Stimulated activated CD4-positive, alpha-beta T cell treated with anti-CD3 and anti-CD28 coated beads, Interleukin-12 subunit alpha, Interleukin-12 subunit beta, amount 100 ng/mL, for 24 hours (primary cell): ENCODE measurements at places on chromosomes 2 and 18.

DNA sequence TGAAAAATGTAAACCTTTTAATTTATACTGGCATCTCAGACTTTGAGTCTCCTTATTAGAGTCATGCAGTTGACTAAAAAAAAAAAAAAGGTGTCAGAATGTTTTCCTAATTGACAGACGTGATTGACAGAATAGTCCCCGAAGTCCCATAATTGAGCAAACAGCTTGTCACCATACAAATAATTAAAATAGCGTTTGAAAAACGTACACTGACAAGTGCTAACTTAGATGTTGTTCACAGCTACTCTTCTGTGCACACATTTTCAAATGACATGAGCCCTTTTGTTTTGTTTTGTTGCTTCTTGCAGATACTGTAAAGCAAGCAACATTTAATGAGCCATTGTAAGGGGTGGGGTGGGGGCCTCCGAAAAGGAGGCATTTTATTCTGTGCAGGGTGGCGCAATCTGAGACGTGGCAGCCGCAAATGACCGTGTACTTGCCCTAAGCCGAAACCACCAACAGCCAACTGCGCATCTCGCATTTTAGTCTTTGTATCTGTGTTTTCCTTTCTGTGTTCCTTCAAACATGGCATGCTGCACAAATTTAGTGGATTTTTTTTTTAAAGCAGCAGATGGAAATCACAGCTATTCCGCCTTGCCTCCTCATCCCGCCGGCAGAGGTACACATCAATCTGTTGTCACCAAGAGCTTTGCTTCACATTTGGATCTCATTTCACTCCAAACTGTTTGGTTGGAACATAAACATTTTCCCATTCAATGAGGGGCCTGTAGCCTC lies 52.4 kb downstream of the LPIN1 start:
- DNase-seq, result no peak

- DNase-seq, result no peak
Observed at GRCh38 chr2:219671279-219671678, 43.8 kb downstream of the SLC4A3 start.

DNA sequence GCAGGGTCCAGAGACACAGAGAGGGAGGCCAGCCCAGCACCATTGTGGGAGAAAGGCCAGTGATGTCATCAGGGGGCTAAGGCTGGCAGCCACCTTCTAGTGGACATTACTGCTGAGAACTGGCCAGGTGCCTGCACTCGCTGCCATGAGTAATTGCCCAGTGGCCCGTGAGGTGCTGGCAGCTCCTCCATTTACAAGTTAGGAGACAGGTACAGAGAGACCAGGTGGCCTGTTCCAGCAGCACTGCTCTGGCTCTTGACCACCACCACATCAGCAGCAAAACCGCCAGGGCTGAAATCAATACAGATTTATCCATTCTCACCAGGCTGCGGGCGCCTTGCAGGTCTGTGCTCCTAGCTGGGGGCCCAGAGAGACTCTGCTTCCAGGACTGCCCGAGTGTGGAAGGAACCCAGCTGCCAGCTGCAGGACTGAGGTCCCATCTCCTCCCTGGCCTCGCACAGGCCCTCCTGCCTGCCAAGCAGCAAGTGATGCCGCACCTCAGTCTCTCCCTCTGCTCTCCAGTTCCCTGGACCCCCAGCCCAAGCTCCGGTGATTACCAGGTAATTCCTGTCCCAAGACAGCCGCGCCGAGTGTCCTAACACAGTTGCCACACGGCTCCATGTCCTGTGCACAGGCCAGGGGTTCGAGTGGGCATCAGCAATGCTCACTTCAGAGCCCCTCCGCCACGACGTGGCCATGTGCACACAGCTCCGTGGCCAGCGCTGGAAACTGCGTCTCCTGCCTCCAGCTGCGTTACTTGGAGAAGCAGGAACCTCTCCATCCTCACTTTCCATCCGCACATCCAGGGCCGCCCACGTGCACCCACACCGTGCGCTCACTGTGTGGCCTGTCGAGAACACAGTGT lies 101.0 kb upstream of the CTDP1 start:
- no peak for DNase-seq

DNA sequence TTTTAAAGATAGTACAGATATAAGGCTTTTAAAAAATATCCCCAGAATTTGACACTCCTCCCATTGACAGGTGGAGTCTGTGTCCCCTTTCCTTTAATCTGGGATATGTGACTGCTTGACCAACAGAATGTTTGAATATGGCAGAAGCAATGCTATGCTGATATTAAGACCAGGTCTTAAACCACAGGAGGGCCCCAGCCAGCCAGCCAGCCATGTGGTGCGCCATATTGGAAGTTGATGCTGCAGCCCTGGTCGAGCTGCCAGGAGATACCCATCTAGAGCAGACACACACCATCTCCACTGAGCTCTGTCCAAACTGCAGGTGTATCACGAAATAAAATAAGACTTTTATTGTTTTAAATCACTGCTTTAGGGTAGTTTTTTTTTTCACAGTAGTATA lies 122.3 kb upstream of the CAB39 start:
- no peak for DNase-seq

- DNase-seq, result no peak
Observed at GRCh38 chr2:133213651-133214050, 354.6 kb downstream of the NCKAP5 start.

DNA sequence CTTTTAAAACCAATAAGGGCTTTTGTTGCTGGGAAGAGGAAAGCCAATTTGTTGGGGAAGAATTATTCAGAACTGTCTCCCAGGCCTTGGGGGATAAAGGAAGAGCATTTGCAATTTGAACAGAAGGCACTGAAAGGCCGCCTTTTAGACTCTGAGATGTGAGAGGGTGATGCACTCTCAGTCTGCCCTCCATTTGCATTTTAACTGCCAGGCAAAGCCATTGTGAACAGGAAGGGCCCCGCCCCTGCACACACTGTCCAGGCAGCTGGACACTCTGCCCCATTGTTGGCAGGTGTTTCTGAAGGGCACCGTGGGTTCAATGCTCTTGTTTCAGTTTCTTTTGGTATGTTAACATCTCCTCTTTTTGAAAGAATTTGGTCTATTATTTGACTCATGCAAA lies 169.5 kb upstream of the COPS8 start:
- no peak for DNase-seq

- DNase-seq, result no peak
Observed at GRCh38 chr2:121999264-121999663, 243.8 kb downstream of the TSN start.

GRCh38 chr2:64327510-64328414 lies 126.2 kb upstream of the LGALSL start:
- no peak for DNase-seq

DNA sequence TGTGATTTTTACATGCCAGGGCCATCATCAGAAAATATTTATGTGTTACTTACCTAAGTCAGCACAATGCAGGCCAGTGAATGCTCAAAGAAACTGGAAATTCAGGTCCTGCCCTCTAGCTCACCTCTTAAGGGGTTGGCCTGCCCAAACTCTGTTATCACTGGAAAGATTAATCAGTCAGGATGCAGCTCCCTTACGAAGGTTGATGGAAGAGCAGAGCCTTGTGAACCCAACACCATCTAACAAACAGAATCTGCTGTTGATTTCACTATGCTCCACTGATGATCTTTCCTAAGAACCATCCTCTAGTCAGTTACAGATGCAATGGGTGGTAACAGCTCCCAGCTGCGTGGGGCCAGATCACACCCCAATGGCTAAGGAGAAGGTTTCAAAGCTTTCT lies 38.2 kb downstream of the SOX11 start:
- DNase-seq, result no peak

GRCh38 chr2:136495636-136496035 lies 269.7 kb upstream of the THSD7B start:
- DNase-seq, result no peak

DNA sequence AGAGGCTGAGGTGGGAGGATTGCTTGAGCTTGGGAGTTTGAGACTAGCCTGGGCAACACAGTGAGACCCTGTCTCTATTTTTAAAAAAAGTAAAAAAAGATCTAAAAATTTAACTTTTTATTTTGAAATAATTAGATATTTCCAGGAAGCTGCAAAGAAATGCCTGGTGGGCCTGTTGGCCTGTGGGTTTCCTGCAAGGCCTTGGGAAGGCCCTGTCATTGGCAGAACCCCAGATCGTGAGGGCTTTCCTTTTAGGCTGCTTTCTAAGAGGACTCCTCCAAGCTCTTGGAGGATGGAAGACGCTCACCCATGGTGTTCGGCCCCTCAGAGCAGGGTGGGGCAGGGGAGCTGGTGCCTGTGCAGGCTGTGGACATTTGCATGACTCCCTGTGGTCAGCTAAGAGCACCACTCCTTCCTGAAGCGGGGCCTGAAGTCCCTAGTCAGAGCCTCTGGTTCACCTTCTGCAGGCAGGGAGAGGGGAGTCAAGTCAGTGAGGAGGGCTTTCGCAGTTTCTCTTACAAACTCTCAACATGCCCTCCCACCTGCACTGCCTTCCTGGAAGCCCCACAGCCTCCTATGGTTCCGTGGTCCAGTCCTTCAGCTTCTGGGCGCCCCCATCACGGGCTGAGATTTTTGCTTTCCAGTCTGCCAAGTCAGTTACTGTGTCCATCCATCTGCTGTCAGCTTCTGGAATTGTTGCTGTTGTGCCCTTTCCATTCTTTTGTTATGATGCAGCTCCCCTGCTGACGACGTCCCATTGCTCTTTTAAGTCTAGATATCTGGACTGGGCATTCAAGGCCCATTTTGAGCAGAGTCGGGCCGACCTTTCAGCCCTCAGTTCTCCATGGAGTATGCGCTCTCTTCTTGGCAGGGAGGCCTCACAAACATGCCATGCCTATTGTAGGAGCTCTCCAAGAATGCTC lies 6.6 kb downstream of the PROC start:
- DNase-seq, result no peak

GRCh38 chr2:10228611-10229365 lies 73.9 kb upstream of the HPCAL1 start:
- DNase-seq, result no peak

GRCh38 chr2:74029714-74030397 lies 45.1 kb downstream of the TET3 start:
- DNase-seq, result no peak

DNA sequence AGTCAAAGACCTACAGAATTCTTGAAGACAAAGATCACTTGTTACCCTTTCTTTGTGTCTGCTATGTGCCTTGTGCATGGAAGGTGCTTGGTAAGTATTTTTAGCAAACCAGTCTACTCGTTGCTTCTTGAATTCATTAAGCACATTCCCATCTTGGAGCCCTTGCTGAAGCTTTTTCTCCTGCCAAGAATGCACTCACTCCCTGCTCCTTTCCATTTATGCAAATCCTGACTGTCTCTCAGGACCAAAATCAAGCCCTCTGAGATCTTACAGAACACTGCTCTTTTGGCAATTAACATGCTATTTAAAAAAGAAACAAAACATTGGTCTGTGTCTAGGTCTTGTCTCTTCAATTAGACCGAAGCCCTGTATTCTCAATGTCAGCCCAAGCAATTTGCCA lies 75.8 kb downstream of the CLHC1 start:
- DNase-seq, result no peak

DNA sequence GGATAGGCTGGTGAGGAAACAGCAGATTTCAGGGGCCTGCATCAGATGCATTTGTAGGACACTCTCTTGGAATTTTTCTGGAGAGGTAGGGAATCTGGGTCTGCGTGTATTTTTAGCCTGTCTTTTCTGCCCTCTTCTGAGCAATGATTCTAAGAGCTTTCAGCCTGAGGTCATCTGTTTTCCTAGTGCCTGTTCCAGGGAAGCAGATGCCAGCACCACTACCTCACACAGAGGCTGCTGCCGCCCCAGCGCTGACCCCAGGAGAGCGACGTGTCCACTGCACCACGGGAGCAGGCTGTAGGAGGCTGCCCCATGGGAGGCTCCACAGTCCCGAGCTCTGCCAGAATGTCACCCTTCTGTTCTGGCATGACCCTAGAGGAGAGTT lies 316.5 kb downstream of the CYP26B1 start:
- DNase-seq, result no peak

- no peak for DNase-seq
Observed at GRCh38 chr2:127950264-127950663, 64.5 kb upstream of the AMMECR1L start.

DNA sequence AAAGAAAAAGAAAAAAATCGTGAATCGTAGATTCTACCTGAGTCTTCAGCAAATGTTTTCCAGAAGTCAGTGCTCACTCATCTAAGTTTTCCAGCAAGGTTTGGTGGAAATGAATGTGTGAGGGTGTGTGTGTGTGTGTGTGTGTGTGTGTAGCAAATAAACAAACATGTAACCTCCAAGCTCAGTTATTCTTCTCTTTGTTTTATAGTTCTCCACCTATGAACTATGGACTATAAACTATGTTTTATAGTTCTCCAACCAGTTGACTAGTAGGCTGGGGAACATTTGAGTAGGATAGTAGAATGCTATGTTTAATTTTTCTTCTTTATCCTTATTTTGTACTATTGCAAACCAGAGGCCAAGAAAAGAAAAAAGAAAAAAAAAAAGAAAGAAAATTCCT lies 44.6 kb upstream of the SERPINE2 start:
- no peak for DNase-seq

- no peak for DNase-seq
Observed at GRCh38 chr2:208573569-208573968, 167.0 kb downstream of the PTH2R start.

GRCh38 chr2:74573747-74574562 lies 19.4 kb downstream of the DOK1 start:
- no peak for DNase-seq

DNA sequence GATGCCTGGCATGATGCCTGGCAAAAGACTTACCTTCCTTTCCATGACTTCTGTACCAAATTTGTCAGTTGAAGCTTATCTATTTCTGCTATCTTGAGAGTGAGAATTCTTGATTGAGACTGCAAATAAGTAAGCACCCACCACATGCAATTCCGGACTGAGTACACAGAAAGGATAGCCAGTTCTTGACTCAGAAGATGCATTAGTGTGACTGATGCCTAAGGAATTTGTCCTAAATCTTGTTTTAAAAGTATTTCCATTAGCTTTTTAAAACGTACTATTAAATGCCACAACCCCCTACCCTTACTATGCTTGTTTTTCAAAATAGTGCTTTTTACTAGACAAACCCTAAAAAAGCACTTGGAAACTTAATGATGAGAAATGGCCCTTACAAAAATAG lies 545 bp downstream of the MPP4 start:
- DNase-seq, result no peak

DNA sequence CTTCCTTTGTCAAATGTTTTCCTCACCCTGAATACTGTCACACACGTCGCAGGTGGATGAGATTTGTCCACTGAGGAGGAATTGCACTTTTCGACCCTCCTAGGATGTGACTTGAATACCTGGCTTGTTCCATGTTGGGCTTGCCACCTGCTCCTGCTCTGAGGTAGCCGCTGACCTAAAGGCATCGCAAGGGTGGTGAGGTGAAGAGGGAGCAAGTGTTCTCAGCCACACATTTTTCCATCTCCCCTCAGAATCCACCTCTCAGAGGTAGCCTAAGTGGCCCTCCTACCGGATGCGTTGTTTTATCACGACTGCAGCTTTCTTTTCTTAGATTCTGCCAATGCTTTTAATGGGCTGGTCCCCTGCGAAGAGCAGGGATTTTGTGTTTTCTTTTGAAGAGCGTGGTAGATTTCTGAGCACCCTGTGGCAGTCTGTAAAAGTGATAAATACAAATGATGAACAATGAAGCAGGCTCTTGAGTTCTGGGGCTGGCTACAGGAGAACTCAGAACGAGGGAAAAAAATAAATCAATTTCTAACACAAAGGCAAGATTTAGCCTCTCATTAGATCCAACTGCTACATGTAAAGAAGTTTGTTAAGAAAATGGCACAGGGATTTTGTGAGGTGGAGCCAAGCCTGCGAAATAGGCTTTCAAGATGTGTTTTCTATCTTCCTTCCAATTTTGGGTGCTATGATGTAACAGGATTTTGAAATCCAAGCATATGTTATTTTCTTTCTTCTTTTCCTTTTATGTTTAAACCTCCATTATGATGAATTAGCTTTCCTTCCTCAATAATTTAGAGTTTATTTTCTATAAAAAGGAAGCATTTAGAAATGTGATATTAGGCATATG lies 386.7 kb downstream of the TGIF1 start:
- DNase-seq, result no peak
